Esophagus squamous epithelium (tissue), 5 donors: ENCODE measurements at places on chromosomes 13 and 19.

GRCh38 chr19:41918653-41919244, 9.5 kb downstream of the ERFL start:
- no peak for DNase-seq

GRCh38 chr19:52679598-52679997, 41.4 kb upstream of the ZNF83 start:
- no peak for DNase-seq

GRCh38 chr19:21698215-21698614, 69.2 kb downstream of the ZNF100 start:
- no peak for DNase-seq

GRCh38 chr13:84439108-84439507, 556.8 kb upstream of the SLITRK1 start:
- no peak for DNase-seq

DNA sequence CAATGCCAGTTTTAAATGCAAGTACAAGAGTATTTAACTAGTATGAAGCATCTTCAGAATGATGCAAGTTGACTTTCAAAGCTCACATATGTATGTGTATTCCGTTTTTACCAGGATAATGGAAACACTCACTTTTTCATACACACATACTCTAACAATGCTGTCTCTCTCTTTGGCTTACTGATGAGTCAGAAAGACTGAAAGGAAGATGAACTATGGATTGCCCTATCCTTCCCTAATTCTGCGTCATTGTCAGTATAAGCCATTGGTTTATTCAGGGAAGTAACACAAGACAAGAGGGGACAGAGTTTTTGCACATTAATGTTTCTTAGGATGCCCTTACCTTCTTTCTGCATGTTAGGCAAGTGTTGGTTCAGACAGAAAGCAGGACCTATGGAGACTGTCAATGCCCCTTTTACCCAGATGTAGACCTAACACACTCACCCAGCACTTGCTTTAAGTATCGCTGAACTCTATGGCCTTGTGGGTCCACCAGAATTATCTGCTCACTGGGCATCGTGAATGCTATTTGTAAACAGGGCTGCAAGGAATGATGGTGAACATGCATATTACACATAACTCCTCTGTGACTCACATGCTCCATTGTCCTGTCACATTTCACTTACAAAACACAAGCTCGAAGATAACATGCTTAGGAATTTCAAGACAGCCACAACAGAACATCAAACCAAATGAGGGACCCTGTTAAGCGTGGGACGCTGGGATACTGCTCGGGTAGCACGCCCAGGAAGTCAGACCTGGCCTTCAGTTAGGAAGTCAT, 10.0 kb upstream of the OXGR1 start:
- no peak for DNase-seq
